ENCODE measurements at places on chromosomes 1 and 21.

- no peak for DNase-seq
Observed at GRCh38 chr1:9084906-9085305, 15.5 kb upstream of the SLC2A5 start.

- no peak for DNase-seq
Observed at GRCh38 chr1:89734442-89734841, 86.4 kb upstream of the LRRC8D start.

DNA sequence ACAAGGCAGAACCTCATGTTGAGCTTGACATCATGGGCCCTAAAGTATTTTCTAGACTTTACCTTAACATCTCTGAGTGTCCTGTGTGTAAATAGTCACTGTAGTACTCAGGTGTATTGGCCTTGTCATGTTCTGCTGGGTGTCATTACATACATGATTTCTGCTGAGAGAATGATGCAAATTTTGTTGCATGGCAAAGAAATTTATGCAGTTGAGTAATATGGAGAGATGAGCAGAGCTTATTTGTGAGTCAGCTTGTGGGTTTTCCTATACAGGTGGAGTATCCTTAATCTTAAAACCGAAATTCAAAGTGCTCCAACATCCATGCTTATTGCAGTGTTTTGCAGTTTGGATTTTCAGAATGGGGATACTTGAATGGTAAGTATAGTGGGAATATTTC is 36.6 kb downstream of the RGL1 start:
- no peak for DNase-seq

GRCh38 chr1:115130786-115131185 is 41.5 kb upstream of the TSPAN2 start:
- no peak for DNase-seq

GRCh38 chr1:67853704-67854103 is 20.4 kb upstream of the GNG12 start:
- no peak for DNase-seq

- no peak for DNase-seq
Observed at GRCh38 chr21:46172863-46173528, 11.3 kb downstream of the SPATC1L start.

DNA sequence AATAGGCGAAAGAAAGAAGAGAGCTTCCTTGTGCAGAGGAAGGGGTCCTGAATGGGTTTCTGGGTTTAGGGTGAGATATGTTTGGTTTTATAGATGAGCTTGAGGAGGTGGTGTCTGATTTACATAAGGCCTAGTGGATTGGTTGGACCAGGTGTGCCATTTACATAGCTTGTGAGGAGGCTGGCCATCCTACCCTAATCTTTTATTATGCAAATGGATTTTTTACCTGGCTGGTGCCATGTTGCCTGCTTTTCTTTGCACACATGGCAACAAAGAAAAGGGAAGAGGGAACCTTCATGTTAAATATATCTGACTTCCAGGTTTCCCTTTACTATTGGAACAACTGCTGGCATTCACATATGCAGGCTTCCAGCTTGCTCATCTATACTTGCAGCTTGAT is 585.3 kb downstream of the PTPRU start:
- no peak for DNase-seq

DNA sequence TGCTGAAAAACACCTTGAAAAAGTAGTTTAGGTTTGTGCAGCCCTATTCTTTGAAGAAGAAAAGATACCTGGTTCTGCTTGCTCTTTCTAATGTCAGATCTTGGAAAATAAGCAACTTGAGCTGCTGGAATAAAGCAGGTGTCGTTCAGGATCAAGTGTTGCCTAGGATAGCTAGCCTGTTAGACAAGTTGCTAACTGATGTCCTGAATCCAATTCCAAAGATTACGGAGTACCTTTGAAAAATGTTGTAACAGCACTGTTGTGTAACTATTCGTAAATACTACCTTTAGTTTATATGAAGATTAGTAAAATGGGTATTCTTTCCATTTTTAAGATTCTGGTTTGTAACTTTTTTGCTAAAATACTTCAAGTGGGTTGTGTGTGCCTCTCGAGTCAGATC is 151.5 kb downstream of the CLEC20A start:
- DNase-seq = no peak

- DNase-seq = no peak
Observed at GRCh38 chr21:26513212-26513611, 59.9 kb downstream of the CYYR1 start.

- DNase-seq = no peak
Observed at GRCh38 chr21:45570071-45570470, 27.8 kb upstream of the SLC19A1 start.

GRCh38 chr1:192889082-192889481 is 80.2 kb downstream of the RGS2 start:
- DNase-seq = no peak

DNA sequence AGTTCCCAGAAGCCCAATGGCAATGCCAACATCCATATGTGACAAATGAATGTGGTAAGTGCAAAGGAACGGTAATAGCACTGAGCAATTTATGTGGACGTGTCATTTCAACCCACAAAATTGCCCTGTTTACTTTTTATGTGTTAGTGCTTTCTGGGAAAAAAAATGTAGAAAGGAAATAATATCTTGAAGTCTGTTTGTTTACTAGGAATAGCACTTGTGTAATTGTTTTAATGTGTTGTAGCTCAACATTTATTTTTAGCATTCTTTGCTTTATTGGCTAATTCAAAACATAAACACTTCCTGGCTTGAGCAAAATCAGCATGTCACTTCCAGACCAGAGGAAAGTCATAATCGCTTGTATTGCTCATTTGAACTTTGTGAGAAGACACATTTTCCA is 224.8 kb upstream of the KCNK2 start:
- no peak for DNase-seq

GRCh38 chr1:21652937-21653743 is 16.0 kb downstream of the RAP1GAP start:
- DNase-seq = no peak

GRCh38 chr1:44425341-44426082 is 20.5 kb downstream of the RNF220 start:
- DNase-seq = no peak

DNA sequence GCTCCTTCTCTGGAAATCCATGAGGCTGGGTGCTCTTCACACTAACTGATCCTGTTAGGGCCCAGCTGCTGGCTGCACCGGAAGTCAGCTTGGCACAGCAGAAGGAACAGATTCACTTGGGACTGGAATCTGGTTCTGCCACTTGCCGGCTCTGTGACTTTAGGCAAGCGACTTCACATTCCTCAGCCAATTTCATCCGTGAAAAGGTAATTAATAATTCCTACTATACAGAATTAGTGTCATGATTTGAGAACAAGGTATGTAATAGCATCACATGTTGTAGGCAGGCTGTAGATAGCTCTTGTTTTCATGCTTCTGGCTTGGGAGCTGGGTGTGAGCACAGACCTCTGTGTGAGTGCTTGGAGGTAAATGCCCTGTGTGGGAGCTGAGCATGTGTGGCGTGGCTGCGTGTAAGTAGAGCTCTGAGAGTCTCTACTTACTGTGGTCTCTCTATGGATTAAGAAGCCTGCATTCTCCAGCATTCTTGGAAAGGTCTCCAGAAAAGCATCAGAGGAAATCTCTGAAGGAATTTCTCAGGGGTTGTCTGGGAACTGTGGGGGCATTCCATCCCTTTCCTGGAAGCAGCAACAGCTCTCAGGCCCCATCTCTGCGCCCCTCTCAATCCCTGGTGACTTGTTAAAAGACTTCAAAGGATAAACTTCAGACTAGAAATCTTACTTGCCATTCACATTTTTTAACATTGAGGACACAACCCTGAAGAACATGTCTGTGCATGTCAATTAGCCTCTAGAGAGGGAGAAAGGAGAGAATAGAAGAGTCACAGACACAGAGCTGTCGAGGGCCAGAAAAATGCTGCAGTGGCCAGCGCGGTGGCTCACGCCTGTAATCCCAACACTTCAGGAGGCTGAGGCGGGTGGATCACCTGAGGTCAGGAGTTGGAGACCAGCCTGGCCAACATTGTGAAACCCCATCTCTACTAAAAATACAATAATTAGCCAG is 47.7 kb upstream of the PPM1J start:
- DNase-seq = no peak

DNA sequence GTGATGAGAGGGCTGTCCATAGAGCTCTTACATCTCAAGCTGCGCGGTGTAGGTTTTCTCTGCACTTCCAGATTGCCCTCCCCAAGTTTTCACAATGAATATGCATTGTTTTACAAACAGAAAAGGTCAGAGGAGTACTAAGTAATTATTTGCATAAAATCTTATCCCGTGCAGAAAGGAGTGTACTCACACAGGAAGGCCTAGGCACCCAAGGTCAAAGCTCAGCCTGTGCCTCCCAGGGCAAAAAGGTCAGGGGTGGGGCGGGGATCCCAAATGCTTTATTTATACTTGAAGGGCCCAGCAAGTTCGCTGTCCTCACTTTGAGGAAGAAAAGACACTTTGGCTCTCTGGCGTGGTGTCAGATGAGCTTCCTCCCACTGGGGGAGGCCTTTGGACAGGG is 10.3 kb upstream of the KCNE1 start:
- DNase-seq = no peak

DNA sequence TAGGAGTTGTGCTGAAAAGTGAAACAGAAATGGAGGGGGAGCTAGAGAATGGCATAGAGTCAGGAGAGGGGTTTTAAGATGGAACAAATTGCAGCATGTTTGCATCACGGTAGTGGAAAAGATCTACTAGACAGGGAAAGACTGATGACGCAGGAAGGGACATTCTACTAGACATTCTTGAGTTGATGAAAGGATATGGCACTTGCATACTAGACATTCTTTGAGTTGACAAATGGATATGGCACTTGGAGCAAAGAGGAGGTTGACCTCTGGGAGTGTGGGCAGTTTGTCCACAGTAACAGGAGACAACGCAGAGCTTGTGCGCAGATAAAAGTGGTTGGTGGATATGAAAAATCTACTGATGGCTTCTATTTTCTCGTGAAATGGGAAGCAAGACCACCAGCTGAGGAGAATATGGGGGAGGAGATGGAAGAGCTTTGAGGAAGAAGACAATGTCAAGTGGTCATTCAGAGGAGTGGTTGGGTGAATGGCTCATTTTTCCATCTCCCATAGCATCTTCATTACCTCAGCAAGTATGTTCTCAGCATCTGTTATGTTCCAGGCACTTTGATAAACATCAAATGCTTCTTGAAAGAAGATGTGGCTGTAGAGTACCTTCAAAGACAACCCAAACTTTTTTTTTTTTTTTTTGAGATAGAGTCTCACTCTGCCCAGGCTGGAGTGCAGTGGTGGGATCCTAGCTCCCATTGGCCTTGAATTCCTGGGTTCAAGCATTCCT is 2.4 kb upstream of the CTPS1 start:
- DNase-seq = no peak

DNA sequence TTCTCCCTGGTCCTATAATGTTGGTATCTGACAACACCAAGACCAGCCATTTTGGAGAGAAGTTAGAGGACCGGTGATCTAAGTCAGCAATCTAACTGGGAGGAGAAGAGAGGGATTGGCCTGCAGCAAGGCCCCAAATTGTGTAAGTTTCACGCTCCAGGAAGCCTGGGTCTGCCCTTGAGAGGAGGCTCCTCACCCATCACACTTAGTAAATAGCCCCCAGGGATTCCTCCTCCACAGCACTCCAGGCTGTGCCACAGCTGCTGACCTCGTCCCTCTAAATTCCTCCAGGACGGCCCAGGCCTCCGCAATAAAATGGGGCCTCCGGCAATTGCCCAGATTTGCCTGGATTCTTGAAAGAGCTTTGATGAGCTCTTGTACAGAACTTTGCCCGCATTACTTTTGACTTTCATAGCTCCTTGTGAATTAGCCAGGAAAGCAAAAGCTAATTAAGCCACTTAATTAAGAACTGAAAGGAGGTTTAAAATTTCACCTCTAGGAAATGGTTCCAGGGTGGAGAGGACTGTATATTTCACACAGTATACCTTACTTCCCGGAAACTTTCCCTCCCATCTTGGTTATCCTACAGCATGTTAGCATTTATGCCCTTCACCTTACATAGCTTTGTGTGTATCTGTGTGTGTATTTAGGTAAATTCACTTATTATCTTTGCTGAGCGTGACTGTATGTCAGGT is 90.5 kb downstream of the LAMC2 start:
- DNase-seq = no peak

DNA sequence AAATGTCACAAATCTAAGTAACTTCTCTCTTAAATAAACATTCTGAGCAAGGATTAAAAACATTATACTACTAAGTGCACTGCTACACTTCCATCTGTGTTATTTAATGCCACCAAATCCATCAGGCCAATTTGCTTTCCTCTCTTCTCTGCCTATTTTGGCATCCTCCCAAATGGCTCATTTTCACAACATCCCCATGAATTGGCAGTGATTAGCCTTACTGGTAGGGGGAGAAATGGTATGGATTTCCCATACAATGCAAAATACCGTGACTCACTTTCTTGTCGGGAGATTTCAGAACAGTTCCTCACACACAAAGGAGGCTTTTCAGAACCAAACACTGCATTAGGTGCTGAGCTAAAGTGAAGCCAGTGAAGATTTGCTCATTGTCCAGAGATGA is 195.7 kb downstream of the MIS18A start:
- no peak for DNase-seq

GRCh38 chr1:9207086-9207485 is 27.5 kb upstream of the H6PD start:
- DNase-seq = no peak

GRCh38 chr1:84928979-84929378 is 36.0 kb upstream of the LPAR3 start:
- DNase-seq = no peak

GRCh38 chr1:16334655-16335340 is 17.5 kb downstream of the FBXO42 start:
- no peak for DNase-seq

GRCh38 chr21:20822666-20823065 is 175.5 kb upstream of the NCAM2 start:
- no peak for DNase-seq

DNA sequence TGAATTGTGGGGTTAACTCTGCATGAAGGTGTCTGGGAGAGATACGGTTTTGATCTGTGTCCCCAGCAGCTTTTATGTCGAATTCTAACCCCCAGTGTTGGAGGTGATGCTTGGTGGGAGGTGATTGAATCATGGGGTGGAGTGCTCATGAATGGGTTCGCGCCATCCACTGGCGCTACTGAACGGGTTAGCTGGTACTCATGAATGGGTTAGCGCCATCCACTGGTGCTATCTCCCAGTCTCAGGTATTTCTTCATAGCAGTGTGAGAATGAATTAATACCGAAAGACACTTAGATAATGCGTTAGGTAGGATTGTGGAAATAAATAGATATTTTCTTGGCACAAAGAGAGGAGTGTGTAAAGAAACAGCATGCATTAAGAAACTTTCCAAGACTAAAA is 32.9 kb upstream of the CLDN8 start:
- no peak for DNase-seq

Data from activated CD8-positive, alpha-beta memory T cell treated with anti-CD3 and anti-CD28 coated beads, Interleukin-2, amount 50 U/mL, for 4 hours (primary cell).